ENCODE measurements at places on chromosomes 2 and 18.

DNA sequence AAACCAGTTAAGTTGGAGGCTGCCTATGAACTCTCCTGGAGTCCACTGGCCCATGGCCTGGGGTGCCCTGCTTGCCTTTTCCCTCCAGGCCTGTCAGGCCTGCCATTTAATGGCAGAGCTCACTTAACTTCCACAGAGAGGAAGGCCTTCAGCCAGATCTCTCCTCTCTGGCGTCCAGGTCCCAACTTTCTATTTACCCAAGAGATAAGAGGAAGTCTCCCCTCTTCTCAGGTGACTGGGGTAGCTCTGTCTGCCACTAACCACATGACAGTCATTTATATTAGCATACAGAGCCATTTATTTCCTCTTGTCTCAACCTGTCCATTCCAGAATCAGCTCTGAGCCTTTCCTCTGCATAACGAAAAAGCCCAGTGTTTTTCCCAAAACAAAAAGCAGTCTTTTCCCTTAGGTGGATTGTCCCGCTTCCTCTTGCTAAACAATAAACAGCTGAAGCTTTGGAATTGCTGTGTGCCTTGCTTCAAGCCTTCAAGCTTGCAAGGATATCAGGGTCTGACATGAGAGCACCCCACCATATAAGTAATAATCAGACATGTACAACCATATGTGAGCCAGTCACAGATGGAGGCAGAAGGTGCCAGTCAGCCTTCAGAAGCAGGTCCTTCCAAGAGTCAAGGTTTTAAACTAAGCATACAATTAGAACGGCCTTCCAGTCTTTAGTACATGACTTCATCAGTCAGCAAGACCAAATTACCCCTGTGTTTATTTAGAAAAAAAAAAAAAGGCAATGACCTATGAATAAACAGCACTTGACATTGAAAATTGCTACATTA is 71.2 kb upstream of the STPG4 start:
- DNase-seq = no peak

GRCh38 chr2:15983496-15983895 is 43.1 kb downstream of the MYCN start:
- DNase-seq = no peak

- DNase-seq = no peak
Measured at GRCh38 chr18:78792094-78792493, 187.5 kb upstream of the SALL3 start.

DNA sequence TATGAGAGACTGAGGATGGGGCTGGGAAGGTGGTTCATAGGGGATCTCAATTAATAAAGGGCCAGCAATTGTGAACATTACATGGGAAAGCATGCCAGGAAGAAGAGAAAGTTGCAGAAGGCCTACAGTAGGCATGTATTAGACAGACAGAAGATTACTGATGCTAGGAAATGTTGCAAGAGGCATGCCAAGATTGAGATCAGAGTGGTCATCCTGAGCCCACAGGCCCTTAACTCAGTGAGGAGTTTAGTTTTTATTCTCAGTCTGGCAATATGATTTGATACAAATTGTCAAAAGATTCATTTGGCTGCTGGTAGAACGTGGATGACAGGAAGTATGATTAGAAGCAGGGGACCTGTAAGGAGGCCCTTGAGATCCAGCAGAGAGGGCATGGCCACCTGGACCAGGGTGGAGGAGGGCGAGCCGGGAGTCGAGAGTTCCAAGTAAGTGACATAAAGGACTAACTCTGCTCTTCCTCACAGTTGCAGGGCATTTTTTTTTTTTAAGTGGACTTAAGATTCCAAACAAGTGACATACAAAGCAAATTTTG is 54.9 kb downstream of the EPHA4 start:
- DNase-seq = no peak

- peak; percentile 69 for DNase-seq
Measured at GRCh38 chr2:215797676-215798075, 215.7 kb downstream of the MREG start.

- DNase-seq = no peak
Measured at GRCh38 chr2:174728096-174728495, 36.2 kb downstream of the CHRNA1 start.

GRCh38 chr2:187408926-187409325 is 39.1 kb downstream of the CALCRL start:
- no peak for DNase-seq

DNA sequence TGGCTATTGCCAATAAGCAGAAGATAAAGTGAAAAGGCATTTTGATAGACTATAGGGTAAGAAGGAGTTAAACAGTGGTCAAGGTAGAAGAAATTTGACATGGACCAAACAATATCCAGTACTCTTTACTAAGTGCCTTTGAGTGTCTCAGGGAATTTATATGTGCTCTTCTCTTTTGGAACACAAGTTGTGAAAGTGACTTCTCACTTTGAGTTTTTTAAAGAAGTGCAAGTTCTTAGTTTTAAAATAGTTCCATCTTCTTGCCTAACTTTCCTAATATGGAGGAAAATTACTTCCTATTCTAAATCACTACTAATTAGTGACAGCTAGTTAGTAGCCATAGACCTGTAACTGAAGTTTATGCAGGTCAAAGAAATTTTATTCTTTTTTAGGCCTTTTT is 63.4 kb downstream of the AFTPH start:
- DNase-seq = no peak

- no peak for DNase-seq
Measured at GRCh38 chr2:15825276-15825980, 114.9 kb upstream of the MYCN start.

DNA sequence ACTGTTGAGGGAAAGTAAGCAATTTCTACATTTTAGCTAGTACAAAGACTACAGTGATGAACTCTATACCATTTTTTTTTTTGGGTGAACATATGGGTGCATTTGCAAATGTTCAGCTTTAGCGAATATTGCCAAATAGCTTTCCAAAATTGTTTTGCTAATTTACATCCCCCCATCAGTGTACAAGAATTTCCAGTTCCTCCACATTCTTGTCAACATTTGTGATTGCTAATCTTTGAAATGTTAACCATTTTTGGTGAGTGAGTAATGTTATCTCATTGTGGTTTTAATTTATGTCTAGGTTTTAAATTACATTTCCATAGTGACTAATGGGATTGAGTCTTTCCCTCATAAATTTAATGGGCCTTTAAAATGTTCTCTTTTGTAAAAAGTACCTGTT is 16.4 kb upstream of the CNRIP1 start:
- DNase-seq = peak; percentile 62

DNA sequence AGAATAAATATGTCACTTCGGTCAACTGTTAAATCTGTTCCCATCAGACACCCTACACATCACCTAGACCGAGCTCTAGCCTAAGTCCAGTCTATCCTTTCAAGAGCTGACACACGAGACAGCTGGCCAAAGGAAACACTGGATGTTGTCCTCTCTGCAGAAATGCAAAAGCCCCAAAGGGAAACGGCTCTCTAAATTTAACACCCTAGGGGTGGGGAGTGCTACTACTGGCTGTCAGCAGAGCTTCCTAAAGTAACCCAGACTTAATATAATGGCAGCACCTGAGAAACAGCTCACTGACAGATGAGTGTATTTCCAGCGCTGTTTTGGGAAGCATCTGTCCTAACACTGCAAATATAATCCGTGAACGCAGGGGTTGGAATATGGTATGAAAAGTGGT is 55.6 kb downstream of the CHMP3 start:
- no peak for DNase-seq

GRCh38 chr2:227607941-227608340 is 6.7 kb downstream of the SCYGR3 start:
- no peak for DNase-seq

GRCh38 chr18:13558124-13558523 is 168.2 kb downstream of the FAM210A start:
- DNase-seq = peak; percentile 63

DNA sequence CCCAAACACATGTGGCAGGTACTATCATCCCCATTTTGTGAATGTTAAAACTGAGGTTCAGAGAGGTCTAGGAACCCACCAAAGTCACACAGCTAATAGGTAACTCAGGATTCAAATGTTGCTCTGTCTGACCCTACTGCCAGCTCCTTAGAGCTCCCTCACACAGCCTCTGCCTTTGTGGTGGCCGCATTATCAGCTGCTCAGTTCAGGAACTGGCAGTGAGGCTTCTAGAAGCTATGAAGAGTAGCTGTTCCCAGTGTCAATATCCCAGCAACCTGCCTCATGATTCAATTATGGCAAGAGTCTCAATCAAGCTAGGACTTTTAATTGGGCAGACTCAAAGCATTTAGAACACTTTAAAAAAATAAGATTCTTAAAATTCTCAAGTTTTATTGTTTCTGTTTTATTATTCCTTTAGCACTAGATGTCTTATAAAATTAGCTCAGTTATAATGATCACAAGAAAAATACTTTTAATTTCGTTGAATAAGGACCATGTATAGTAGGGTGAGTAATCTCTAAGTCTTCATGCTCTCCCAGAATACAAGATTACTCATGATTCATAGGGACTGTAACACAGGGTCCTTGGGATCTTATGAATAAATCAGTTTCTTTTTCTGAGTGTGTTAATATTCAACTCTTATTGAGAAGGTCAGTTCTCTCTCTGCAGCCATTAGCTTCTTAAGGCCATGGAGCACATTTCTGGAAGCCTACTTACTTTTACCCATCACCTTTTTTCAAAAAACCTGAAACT is 342.7 kb downstream of the RND3 start:
- peak; percentile 55 for DNase-seq

DNA sequence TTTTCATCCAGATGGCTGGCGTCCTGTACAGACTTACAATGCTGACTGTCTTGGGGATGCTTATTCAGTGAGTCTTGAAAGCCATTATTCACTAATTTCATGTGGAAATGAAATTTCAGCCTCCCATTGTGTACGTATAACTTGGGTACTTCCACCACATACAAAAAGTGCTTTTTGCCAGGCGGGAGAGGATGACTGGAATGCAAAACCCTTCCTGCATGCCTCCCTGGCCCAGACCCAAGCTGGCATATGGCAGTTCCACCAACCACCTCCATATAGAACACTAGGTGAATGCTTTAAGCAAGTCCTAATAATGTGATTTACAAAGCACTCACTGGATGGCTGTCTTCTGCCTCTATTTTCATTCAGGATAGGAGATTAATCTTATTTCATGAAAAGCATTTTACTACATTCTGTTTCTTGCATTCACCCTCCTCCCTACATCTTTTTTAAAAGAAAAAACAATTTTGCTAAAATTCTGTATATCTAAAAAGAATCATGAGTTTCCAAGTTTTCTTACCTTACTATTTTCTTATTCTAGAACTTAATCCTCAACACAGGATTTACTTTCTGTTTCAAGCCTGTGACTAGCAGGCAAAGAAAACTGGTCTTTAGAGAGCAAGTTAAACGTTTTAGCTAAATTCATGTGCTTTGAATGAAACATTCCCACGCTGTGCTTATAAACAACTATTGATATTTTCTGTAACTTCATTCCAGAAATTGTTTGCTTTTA is 327.6 kb downstream of the NCKAP5 start:
- peak; percentile 3 for DNase-seq

DNA sequence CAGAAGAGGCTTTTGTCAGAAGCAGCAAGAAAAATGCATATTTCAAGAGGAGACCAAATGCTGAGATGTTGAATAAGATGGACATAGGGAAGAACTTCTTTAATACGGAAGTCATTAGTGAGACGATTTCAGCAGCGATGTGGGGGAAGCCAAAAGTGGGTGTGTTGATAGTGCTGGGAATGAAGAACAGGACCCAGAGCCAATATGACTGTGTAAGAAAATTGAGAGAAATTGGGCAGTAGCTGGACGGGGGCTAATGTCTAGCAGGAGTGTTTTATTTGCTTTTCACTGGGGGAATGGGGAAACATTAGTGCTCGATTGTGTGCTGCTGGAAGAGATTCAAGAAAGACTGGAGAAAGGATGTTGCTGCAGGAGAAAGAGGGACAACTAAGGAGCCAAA is 788.7 kb upstream of the KLHL29 start:
- DNase-seq = no peak

DNA sequence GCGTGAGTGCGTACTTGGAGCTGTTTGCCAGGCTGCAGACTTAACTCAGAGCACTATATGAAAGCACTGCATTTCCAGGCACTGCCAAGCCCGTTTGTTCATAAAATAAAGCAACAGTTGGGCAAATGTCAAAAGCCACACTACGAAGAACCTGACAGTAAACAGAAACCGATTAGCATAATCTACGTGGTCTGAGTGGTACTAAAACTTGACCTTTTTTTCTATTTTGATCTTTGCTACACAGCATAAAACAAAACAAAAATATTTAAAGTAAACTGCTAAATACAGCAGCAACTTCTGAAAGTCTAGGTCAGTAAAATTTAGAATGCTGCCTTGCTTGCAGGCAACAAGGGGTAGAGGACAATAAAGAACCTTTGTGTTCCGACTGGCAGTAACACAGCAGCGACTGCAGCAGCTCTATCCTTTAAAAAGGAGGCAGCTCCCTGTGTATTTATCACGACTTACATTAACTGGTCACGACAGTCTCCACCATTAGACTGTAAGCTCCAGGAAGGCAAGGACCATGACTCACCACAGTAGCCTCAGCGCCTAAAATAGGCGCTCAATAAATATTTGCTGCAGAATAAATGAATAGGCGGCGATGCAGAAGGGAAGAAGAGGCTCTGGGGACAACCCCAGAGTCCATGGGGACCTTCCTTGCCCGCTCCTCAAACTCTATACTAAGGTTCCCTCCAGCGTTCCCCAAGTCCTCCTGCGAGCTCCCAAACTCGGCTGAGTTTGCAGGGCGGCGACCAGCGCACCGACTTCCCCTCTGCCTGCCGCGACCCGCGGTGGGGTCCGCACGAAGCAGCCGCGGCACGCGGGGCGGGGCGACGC is 902 bp downstream of the SS18 start:
- DNase-seq = peak; percentile 51

- no peak for DNase-seq
Measured at GRCh38 chr2:204335451-204336058, 209.7 kb upstream of the PARD3B start.

GRCh38 chr2:15287447-15288184 is 273.5 kb downstream of the NBAS start:
- no peak for DNase-seq

- no peak for DNase-seq
Measured at GRCh38 chr2:117801826-117802225, 12.7 kb upstream of the DDX18 start.

DNA sequence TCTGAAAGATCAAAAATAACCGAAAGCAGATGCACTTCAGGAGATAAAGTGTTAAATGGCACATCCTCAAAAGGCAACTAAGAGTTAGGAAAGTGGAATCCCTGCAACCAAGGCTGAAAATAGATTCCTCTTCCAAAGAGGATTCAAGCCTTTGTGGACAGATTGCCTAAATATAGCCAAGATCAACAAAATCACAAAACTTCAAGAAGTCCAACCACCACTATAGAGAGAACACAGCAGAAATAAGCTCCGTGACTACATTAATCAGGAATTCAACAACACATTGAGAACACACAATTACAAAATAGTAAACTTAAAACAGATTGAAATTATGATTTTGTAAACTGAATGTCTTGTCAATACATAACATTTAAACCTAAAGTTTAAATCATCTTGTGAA is 165.7 kb downstream of the LNPK start:
- DNase-seq = no peak

DNA sequence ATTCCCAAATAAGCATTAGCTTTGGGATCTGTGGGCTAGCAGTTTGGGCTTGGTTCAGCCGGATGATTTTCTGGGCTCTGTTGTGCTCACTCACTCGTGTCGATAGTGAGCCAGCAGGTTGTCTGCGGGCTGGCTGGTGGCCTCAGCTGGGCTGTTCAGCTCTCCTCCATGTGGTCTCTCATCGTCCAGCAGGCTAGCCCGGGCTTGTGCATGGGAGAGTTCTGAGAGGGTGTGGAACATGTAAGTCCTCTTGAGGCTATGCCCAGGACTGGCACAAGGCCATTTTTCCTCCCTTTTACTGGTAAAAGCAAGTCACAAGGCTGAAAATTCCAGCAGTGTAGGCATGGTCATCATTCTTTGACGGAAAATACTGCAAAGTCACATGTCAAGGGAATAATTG is 38.5 kb downstream of the NTSR2 start:
- DNase-seq = no peak
